ENCODE measurements at places on chromosomes 12 and 14.

DNA sequence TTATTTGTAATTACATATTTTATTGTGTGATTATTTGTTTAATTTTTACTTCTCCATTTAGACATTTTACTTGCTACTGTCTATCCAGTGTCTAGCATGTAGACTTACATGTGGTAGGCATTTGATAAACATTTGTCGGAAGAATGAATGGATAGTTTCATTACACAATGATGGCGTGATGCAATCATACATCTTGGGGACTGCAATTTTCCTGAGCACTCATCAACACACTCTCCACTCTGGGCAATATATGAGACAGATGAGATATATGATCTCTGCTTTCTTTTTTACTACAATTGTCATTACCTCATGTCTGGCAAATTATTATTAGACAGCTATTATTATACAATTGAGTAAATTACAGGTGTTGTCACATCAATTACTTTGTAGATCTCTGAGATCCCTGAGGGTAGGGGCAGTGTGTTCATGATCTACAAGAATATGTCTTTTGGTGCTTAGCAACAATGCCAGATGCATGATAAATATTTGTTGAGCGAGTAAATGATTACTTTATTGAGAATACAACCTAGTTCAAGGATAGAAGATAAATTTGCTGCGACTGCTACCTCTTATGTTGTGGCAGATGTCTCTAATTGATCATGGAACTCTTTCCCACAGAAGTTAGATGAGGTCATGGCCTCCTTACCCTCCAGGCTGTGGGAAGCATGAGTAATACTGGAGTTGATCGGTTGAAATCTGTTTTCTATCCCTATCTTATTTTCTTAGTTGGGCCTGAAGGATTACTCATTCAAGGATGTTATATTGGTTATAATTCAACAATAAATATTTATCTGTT, 416.0 kb downstream of the LRIG3 start:
- no peak for DNase-seq

GRCh38 chr14:69094481-69094880, 58.4 kb downstream of the DCAF5 start:
- no peak for DNase-seq

- no peak for DNase-seq
Observed at GRCh38 chr14:99667821-99668220, 16.3 kb upstream of the CYP46A1 start.

DNA sequence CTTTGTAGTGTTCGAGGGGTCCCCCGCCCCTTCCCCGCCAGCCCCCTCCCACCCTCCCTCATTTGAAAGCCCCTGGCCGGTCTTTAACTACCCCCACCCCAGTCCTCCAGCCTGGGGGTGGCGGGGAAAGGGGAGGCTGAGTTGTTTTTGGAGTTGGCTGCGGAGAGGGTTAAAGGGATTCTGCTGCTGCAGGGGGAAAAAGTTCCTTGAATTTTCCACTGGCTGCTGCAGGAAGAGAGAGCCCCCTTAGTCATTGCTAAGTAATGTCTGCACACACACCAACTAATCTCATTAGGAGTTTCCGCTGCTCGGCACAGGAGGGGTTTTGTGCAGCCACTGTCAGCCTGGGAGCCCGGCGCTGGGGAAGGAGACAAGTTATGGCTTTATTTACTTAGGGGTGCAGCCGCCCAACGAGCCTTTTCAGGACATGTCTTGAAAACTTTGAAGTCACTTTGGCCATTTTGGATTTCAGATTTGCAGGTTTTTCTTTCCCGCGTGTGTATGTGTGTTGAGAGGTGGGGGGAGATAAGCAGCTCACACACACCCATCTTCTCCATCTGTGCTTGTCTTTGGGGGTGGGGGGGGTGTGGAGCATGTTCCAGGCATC, 1.8 kb downstream of the ELK3 start:
- DNase-seq, result no peak

- DNase-seq, result no peak
Observed at GRCh38 chr12:68521321-68521839, 89.3 kb upstream of the RAP1B start.

DNA sequence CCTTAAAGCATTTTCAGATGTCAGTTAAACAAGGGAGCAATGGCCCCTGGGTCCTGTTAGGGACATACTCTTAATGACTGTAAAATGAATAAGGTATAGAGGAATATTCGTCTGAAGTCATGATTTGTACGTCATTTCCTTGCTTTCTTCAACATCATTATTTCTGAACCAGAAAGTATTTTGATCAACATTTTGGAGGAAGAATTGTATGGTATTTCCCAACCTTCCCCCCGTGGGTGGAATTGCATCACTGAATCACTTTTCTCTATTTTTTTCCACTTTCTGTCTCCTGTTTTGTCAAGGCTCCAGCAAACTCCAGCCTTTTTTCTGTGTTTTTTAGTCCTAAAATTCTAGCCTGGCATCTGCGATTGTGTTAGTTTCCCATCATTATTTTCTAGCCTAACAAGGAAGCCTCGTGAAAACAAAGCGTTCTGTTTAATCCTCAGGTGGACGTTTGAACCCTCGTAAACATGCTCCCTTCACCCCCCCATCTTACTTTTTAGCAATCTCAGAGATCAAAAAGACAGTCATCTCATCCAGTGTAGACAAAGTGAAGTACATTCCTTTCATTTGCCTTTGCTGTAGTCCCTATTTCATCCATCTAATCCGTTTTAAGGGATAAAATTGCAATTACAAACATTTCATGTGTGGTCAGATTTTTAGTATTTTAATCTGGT, 62.3 kb downstream of the ETV6 start:
- DNase-seq, result no peak

Measured in mucosa of gallbladder (tissue), 1 donor.